ENCODE measurements at places on chromosomes 1 and 21.

DNA sequence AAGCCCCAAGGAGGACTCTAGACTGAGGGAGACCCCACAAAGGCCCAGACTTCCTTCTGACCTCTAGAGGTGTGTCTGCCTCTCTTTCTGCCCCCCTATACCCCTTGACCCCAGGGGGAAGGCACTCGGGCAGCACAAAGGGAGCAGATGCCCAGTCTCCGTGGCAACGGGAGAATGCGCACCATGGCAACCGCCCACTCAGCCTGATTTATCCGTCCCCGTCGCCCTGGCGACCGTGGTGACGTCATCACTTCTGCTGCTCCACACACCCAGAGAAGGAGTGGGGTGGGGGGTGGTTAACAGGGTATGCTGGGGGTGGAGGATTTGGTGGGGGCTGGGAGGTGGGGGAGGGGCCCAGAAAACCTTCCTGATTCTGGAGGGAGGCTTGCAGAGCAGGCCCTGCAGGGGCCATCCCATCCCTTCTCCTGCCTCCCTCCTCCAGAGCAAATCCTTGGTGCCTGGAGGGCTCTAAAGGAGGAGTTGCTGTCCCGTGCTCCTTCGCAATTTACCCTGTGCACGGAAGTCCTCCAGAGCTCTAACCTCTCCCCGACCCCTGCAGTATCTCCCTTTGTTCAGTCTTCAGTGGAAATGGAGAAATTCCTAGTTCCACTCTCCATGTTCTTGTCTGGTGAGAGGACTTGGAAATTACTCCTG lies 6.3 kb downstream of the CELF3 start:
- DNase-seq = no peak

GRCh38 chr1:1162597-1163537 lies 10.8 kb upstream of the TTLL10 start:
- no peak for DNase-seq

- no peak for DNase-seq
These were observed 255.0 kb downstream of the FAF1 start for GRCh38 chr1:50705041-50705440.

DNA sequence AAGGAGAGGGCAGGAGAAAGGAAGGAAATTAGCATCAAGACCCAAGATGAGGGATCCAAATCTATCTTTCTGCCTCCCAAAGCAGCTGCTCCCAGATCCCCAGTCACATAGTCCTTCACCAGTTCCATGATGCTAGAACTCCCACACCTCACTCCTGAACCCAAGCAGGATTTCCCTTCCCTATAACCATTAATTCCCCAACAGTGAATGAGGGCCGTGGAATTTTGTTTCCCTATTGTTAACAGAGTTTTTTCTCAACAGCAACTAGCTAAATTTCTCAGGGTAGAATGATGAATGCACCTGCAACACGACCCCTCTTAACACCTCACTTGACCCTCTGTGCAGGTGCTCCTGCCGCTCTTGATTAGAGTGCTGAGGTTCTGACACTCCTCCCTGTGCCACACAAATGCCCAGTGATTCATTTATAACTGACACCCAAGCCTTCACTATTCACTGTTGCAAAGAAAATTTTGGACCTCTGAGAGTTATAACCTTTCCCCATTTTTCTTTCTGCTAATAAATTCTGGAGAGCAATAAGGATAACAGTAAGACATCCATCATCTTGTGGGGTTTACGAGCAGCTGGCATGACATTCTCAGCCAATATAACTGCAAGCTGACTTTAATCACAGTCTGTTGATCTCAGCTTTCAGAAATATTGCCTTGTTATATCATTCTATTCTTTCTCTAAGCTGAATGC lies 25.4 kb upstream of the NPL start:
- DNase-seq = no peak

GRCh38 chr1:118785246-118785645 lies 202.9 kb downstream of the TBX15 start:
- DNase-seq = no peak

GRCh38 chr1:33397125-33397506 lies 33.8 kb downstream of the PHC2 start:
- no peak for DNase-seq

DNA sequence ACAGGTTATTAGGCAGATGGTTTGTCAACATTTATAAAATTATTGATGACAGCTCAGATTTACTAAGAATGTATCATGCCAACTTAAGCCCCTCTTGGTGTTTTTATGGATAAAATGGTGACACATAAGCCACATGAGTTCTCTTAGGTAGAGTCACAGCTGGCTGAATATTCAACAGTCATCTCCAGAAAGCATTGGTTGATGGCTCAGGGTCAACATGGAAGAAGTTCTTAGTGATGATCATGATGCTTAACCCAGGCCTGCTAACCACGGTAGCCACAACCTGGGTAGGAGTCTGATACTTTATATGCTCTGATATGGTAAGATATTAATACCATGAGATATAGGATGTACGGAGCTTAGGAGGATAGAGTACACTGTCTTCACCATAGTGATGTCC lies 46.4 kb upstream of the SIPA1L2 start:
- DNase-seq = no peak

DNA sequence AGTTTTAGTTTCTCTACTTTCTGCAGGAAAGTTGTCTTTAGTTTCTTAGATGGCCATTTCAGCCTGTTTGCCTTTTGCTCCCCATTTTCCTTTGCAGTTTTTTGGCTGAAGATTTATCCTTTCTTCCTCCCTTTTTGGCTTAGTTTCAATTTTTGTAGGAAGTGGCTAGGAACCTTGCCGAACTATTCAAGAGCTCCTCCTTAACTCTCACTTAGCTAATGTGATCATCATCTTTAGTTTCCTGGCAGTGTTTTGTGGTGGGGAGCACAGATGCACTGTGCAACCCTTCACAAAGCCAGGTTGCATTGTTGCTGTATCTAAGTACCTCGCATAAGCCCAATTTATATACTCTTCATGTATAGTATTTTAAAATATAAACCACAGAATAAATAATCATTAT lies 28.8 kb upstream of the CCDC181 start:
- DNase-seq = no peak

- DNase-seq = no peak
These were observed 645.0 kb downstream of the PTPRC start for GRCh38 chr1:199283794-199284193.

GRCh38 chr1:179001451-179001850 lies 24.2 kb upstream of the FAM20B start:
- DNase-seq = no peak

DNA sequence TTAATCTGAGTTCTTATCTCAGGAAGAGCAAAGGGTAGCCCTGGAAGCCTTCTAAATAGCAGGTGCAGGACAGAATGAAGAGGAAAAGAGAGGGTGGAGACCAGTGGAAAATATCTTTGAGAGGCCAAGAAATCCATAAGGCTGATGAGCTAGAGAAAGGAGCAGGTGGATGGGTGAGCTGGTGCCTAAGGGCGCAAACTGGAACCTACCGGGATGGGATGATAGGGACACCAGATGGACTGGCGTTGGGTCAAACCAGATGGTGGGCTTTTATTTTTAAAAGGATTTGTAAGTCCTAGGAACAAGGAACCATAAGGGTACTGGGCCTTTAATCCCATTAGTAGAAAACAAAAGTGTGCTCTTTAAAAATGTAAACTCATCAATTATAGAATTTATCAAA lies 59.7 kb downstream of the RGL1 start:
- DNase-seq = no peak

DNA sequence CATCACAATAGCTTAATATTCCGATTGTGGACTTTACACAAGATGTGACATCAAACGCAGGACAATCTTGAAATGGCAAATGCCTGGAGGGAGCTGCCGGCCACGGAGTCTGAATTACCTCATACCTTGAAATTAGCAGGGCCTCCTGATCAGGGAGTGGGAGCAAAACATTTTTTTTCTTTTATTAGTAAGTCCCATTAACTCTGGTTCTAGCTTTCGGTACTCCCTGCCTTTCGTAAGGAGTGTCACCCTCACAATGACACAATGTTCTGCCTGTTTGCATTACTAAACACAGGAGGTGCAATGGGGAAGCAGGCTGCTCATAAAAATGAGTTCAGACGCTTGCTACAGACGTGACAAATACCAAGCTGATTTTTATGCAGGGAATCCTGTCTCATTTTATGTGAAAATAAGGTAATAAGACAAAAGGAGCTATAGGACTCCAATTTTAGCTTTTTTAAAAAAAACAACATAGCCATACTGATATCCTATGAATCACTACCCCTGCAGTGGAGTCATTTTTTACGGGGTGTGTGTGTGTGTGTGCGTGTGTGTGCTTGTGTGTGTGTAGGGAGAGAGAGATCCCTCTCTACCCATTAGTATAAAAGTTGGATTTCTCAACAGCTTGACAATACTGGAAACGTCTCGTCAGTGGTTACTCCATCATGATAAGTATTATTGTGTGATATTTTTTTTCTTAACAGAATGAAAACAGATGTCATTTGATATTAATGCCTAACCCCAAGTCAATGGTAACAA lies 205.1 kb upstream of the RUNX1 start:
- no peak for DNase-seq

DNA sequence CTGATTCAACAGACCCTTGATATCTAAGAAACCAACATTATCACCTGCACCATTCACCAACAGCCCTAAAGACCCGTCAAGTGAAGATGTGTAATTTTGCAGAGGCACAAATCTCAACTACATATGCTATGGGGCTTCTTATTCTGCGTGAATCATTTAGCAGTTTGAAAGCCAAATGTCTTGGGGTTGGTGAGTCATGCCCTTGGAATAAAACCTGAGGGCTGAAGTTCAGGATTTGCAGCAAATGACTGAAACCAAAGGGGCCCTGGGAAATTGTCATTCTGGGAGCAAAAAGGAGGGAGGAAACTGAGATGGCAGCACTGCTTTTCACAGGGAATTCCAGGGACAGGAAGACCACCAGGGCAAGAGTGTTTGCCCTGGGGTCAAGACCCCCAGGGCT lies 79.2 kb upstream of the TNR start:
- no peak for DNase-seq

- DNase-seq = no peak
These were observed 1.9 kb upstream of the GPR153 start for GRCh38 chr1:6262555-6263420.

GRCh38 chr1:109687641-109688499 lies at the start of gene GSTM1:
TSS of gene GSTM1 (plus strand) at chr1:109687817. CDS start at chr1:109687874, 57 bp downstream.
- DNase-seq = no peak

DNA sequence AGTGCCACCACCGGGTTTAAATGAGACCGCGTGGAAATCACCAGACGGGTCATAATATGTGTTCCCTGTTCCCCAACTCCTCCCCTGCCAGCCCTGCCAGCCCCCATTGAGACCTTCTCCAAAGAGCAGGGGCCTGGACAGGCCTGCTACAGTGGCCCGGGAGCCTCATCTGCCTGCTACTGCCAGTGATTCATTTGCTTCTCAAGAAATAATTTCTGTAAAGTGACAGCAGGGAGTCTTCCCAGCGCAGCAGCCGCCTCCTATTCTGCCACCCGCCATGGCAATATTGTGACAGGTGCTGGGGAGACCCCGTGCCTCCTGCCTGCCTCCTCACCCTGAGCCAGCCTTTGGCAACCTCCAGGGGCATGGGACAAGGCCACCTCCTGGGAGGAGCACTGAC lies 8.9 kb downstream of the IFFO2 start:
- no peak for DNase-seq

- no peak for DNase-seq
These were observed 29.4 kb downstream of the VPS26C start for GRCh38 chr21:37237764-37238163.

DNA sequence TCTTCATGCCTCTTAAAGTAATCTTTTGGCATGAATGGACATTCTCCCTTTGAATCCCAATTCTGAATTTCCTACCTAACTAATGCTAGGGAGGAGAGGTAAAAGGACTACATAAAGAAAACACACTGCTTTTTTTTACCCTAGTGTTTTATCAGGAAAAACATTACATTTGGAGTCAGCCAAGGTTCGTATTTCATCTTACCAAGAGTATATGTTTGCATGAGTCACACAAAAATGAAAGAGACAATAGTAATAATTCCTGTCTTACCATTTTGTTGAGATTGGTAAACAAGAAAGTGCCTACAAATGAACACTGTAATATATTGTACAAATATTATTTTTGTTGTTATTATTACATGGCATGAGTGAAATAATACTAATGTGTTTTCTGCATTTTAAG lies 112.9 kb upstream of the WARS2 start:
- no peak for DNase-seq

DNA sequence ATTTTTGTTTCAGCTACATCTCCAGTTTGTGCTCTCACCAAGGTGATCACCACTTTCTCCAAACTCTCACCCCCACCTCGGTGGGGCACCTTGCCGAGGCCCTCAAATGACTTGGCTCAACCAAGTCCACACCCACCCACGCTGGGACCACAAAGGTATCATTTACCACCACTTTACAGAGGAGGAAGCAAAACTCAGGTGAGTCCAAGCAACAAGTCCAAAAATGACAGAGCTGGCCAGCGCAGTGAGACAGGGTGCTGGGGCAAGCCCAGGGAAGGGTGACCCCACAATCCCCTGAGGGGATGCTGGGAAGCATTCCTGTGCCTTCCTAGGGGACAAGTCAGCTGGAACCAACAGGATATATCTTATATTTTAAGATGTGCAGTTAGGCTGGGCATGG lies 24.7 kb downstream of the SSBP3 start:
- DNase-seq = no peak

DNA sequence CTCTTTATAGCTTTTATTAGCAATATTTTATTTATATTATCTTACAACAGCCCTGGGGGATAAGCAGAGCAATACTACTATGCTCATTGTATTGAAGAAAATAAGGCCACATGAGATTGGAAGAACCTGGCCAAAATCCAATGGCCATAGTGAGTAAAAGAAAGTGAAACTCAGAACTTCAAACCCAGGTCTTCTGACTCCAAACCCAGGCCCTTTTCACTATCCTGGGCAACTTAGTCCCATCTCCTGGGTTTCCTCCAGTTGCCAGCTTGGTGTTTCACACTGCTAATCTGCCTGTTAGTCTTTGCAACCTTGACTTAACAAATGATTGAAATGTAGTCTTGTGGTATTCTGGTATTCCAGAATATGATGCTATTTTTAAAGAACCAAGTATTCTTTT lies 22.4 kb upstream of the EXO1 start:
- DNase-seq = no peak

DNA sequence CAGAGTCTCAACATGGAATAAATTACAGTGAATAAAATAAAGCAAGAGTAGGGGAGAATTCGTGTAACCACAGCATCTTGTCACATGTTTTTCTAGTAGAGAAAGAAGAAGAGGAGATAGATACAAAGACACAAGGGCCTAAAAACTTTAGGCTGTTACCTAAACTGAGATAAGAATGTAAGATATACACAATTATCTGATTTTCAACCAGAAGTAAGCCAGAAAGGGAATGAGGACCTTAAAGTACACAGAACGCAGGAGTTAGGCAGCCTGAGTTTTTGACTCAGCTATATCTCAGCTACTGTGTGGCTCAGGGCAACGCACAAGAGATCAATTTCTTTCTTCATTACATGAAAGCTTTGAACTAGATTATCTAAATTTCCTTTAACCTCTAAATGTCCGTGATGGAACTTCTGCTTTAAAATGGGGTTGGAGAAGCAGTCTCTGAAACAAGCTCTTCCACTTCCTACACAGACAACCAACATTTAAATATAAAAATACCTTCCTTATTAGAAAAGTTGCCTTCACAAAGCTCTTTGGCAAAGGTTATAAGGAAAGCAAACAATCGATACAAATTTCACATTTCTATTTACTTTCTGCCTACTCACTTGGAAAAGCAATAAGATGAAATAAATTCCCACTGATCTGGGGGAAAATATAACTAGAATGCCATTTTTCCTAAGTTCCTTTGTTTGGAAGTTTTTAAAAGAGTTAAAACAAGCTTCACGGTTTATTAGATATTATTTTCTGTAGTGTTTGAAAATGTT lies 5.2 kb upstream of the RGS13 start:
- DNase-seq = no peak

GRCh38 chr1:44220755-44221154 lies 7.5 kb downstream of the DMAP1 start:
- DNase-seq = no peak

GRCh38 chr1:61183471-61184039 lies 101.2 kb downstream of the NFIA start:
- no peak for DNase-seq
